ENCODE measurements at places on chromosomes 11 and 22.

- DNase-seq = no peak
These were observed 124.2 kb upstream of the PITPNB start for GRCh38 chr22:28043266-28043665.

DNA sequence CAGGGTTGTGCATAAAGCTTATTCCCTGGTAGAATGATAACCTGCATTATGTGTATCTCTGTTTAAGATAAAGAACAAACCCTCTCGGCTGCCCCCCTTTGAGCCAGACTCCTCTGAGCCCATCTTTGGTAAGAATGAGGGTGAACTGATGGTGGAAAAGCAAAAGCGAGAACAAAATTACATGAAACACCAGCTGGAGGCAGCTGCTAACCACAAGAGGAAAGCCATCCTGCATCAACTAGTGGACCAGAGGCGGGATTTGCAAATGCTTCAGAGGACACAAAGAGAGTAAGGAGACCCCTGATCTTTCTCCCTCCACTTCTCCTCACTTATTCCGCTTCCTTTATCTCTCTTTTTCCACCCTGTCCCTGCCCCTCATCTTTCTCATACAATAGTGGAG is 40.3 kb downstream of the CCDC81 start:
- no peak for DNase-seq

GRCh38 chr22:24501301-24502005 is 6.3 kb downstream of the UPB1 start:
- DNase-seq = no peak

- DNase-seq = no peak
These were observed 48.0 kb downstream of the KDM2A start for GRCh38 chr11:67167091-67167490.

GRCh38 chr11:117595440-117595839 is 201.6 kb downstream of the DSCAML1 start:
- DNase-seq = no peak

- no peak for DNase-seq
These were observed 279.9 kb upstream of the B3GAT1 start for GRCh38 chr11:134691985-134692384.

DNA sequence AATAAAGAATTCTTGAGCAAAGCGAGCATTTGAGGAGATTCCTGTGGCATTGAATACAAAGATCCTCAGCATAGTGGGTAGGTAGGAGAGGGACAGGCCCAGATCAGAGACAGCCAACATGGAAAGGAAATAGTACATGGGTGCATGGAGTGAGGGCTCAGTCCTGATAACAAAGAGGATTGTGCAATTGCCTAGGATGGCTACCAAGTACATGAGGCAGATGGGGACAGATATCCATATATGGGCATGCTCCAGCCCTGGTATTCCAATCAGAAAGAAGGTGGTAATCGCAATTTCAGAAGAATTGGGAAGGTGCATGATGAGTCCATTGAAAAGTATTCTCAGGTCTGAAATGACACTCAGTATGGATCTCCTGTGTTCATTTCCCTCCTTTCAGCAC is 8.6 kb downstream of the OR51T1 start:
- DNase-seq = no peak

GRCh38 chr11:57407010-57407920 is 16.8 kb upstream of the PRG2 start:
- DNase-seq = no peak

DNA sequence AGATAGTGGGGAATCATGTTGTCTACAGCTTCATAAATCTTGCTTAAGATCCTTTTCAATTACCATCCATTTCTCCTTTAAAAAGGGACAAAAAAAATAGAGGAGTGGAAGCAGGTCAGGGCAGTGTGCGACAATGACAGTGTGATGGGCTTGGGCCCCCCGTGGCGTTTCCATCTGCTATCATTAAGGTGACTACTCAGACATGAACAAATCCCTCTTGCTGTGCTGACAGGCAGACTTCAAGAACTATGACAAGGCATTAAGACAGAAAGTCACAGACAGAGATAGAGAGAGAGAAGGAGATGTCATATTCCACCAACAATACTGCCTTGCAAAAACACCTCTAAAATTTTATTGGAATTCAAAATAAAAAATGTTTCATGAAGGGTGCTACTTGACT is 263.2 kb downstream of the DCDC1 start:
- no peak for DNase-seq

GRCh38 chr11:92859156-92859690 is 110.2 kb upstream of the MTNR1B start:
- DNase-seq = no peak

DNA sequence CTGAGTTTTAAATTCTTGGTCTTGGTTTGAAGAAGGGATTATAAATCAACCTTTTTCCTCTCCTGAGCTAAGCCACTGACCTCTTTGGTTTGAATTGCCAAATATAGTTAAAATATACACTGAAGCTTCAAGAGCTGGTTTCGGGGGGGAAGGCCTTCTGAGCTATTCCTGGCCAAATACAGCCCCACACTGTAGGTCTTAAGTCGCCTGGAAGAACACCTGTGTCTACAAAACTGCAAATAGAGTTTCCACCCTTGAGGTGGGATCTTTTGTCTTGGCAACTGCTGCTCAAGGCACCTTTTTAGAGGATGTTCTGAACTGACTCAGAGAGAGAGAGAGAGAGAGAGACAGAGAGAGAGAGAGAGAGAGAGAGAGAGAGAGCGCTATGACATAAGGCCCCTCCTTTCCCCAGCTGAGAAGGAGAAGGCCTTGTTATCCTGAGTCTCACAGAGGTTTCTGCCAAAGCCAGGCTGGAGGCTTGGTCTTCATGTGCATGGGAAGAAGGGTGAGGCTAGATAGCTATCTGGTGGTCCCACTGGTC is 5.5 kb downstream of the ADM start:
- peak; percentile 34 for DNase-seq

GRCh38 chr22:46458525-46458924 is 78.9 kb downstream of the CELSR1 start:
- DNase-seq = no peak

GRCh38 chr11:42571131-42571877 is 740.5 kb upstream of the API5 start:
- no peak for DNase-seq

DNA sequence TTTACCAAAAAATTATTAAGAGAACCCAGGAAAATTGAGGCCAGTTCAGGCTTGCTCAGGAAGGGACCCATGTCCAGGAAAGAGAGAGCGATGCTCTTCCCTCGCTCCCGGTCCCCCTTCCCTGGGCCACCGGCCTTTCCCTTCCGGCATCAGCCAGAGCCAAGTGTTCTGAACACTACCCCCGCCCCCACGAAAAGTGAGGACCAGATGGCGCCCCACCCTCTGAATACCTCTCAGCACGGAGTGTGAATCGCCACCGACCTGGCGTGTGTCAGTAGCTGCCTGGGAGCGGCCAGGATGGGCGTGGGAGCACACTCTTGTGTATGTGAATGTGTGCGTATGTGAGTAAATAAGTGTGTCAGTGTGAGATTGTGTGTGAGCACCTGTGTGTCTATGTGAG is 20.2 kb downstream of the RPS6KA4 start:
- DNase-seq = no peak

DNA sequence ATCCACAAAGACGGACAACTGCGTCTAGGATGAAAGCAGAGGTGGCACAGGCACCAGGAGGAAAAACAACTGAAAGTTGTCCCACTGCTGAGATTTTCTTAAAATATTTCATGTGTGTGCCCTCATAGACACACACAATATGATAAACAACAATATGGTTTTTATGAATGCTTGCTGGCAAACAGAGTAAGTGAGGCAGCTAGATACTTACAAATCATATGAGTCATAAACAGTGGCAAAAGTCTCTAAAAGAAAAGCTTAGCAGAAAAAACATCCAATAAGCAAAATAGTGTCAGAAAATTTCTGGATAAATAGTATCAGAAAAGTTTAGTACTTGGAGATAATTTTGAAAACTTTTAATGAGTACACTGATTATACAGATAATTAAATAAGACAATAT is 101.2 kb upstream of the DDI1 start:
- DNase-seq = no peak

- DNase-seq = no peak
These were observed 6.8 kb upstream of the CHKA start for GRCh38 chr11:68127714-68128681.

- no peak for DNase-seq
These were observed 3.9 kb downstream of the CSTF3 start for GRCh38 chr11:33157103-33158027.

DNA sequence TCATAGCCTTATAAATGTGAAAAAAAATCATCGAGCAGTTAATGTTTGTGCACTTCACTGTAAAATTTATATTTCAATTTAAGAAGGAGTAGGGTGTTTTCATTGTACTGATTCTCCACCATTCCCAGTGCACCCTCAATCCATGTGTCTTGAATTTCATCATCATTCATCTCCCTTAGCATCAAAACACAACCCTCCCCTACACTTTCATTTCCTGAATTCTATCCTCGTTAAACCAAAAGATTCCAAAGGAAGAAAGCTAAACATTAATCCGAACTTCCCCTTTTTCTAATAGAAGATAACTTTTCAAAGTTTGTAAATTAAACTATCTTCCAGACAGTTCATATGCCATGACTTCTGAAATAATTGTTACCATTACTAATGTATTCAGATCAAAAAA is 34.1 kb upstream of the OR8B8 start:
- no peak for DNase-seq

- DNase-seq = no peak
These were observed 146.2 kb downstream of the ST3GAL4 start for GRCh38 chr11:126501641-126502040.

DNA sequence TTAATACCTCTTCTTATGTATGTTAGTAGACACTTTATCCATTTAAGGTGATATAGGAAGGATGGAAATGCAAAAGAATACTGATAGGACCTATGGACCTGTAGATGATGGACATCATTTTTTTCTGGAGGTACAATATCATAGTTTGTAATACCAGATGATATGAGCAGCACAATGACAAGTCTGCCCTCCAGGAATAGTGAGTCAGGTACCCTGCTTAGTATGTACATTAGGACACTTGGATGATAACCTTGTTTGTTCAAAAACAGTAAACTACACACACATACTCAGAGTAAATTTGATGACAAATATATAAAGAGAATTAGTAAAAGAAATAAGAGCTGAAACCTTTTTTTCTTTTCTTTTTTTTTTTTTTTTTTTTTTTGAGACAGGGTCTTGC is 58.7 kb upstream of the B3GNT6 start:
- DNase-seq = no peak

- DNase-seq = peak; percentile 53
These were observed 4.4 kb downstream of the TMEM258 start for GRCh38 chr11:61787928-61788491.

- DNase-seq = no peak
These were observed 5.7 kb downstream of the LSP1 start for GRCh38 chr11:1858576-1858975.

- no peak for DNase-seq
These were observed 327.4 kb downstream of the CTTN start for GRCh38 chr11:70725739-70726138.

DNA sequence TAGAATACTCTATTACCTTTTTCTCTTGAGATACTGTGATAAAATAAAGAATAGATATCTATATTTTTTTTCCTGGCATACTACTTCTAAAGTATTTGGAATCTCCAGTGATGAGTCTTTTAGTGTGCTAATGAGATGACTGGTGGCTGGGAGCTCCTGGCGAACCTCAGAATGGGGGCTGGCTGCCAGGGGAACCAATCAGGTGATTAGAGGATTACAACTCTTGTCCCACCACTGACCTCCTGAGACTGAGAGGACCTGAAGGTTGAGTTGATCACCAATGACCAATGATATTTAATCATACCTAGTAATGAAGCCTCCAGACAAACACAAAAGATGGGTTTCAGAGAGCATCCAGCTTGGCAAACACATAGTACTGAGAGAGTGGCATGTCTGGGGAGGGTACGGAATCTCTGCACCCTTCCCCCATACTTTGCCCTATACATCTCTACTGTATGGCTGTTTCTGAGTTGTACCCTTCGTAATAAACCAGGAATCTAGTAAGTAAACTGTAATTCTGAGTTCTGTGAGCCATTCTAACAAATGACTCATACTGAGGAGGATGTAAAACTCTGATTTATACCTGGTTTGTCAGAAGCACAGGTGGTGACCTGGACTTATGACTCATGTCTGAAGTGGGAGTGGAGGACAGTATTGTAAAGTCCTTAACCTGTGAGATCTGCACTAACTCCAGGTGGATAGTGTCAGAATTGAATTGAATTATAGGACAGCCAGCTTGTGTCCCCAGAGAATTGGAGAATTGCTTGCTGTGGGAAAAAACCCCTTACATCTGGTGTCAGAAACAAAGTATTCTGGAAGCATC is 325.3 kb upstream of the LRRC4C start:
- DNase-seq = no peak

DNA sequence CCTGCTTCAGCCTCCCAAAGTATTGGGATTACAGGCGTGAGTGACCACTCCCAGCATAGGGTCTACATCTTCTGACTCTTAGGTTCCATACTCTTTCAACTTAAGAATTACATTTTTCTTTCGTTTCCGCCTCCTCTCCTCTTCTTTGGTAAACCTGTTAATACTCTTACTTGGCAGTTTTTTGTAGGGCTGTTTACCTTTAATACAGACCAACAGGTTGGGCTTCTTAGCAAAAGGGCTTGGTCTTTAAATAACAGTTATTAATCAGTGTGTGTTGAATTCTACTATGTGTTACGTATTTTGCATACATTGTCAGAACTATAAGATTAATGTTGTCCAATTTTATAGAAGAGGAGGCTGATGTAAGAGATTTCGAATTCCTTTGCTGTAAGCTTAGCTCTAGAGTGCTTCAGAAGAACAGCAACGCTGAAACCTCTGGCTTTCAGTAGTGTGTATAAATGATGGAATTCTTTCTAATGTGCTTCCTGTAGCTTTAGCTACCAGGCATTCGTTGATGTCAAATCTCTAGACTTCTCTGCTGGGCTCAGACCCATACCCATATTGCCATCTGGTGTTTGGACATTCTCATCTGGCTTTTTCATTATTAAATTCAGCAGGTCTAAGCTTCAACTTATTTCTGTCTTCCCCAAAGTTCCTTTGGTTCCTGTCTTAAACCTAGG is 3.1 kb downstream of the FDX1 start:
- DNase-seq = peak; percentile 11

- peak; percentile 41 for DNase-seq
These were observed 908.6 kb downstream of the NTM start for GRCh38 chr11:132278801-132279574.

GRCh38 chr11:103736315-103737036 is 300.0 kb upstream of the DDI1 start:
- DNase-seq = no peak

DNA sequence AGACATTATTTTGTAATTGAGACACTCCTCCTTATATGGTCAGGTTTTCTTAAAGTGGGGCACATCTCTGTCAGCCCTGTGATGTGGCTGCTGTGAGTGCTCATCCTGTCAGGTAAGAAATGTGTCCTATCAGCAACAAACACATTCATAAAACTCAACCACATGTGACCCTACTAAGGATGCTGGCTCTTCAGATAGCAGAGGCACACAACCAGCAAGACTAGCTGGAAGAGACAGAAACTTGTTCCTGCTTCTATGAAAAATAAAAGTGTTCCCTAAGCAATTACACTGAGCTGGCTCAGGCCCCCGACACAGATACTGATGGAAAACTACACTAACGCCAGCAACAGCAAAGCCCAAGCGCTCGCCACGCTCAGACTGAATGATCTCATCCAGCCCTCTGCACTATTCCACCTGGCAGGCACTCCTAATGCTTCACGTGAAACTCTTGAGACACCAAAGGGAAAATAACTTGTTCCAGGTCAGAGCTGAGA is 49.8 kb upstream of the CYP2D6 start:
- no peak for DNase-seq

- DNase-seq = no peak
These were observed 75.3 kb downstream of the PKNOX2 start for GRCh38 chr11:125239585-125240560.
